Cerebellum (tissue), 4 donors: ENCODE measurements at places on chromosomes 7 and 10. TPM values are rescaled to one million over a fixed set of nuclear protein-coding genes. Genes with fewer than 3 reads are reported as not detected.
A peak's percentile ranks its signal among the peaks of the same experiment; 100 is the strongest.

- DNase-seq: no peak
Measured at GRCh38 chr10:115157357-115157756, 64.2 kb downstream of the ATRNL1 start.

- DNase-seq: peak; percentile 85
Measured at GRCh38 chr10:70967591-70968587, 79.5 kb upstream of the PCBD1 start.

GRCh38 chr7:36277249-36277542, 112.5 kb upstream of the ANLN start:
- no peak for DNase-seq

DNA sequence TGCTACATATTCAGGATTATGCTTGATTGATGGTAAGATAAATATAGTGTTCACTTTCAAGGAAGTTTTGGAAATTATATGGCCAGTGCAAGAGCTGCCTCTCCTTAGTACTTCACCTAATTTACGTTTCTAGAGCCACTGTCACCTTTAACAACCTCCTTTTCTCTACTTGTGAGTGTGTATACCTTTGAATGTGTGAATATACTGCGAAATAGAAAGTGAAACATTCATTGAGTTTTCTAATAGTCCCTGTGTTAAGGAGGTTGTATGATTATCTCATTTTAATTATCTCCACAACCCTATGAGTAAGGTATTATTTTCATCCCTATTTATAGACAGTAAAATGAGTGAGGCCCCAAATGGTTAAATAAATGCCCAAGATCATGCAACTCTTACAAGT, 1050.5 kb downstream of the XPNPEP1 start:
- DNase-seq: no peak

- DNase-seq: no peak
Measured at GRCh38 chr7:80552031-80552694, 40.3 kb upstream of the GNAT3 start.

SHOC2 gene
- 85.6 TPM for total RNA-seq

CTNNA3 gene
- 24.9 TPM for total RNA-seq

DMBT1 gene
- 0.36 TPM for total RNA-seq

DGKB gene
- 29.4 TPM for total RNA-seq

FOXI2 gene
- not detected for total RNA-seq

TWIST1 gene
- 2.7 TPM for total RNA-seq

COA1 gene
- 94.3 TPM for total RNA-seq

BLNK gene
- total RNA-seq: 0.27 TPM
